WERI-Rb-1 (cell line): ENCODE measurements at places on chromosomes 16 and 17.

DNA sequence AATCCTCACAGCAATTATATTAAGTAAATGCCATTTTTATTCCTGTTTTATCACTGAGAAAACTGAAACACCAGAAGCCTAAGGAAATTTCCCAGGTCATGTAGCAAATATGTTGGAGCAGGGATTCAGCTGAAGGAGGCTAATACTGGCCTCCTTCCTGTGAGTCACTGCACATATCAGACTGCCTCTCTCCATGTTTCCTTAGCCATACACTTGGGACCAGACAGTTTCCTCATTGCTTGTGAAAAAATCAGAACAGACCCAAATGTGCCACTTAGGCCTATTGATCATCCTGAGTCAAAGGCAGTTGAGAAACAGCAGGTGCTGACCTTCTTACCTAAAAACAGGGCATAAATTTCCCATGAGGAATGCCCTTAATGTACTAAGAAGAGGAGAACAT lies 18.9 kb upstream of the ELAC2 start:
- no peak for DNase-seq

GRCh38 chr16:70738083-70738977 lies 52.5 kb upstream of the MTSS2 start:
- peak; percentile 81 for DNase-seq

DNA sequence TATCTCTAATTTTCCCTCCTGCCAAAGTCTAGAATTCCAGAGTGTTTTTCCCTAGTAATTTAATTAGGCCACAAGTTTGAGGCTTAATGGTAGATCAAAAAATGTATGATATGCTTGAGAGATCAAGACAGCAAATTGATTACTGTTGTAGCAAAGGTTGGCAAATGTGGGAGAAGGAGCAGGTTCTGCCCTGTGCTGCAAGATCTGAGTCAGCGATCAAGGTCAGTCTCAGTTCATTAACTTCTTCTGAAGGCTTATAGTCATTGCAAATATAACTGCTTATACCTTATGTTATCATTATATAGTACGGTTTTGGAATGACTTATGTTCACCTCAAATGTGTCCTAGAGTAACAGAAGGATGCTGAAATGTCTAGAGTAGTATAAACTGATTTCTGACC lies 231.1 kb upstream of the TBX2 start:
- DNase-seq = no peak

- no peak for DNase-seq
Observed at GRCh38 chr16:70483426-70483825, 29.0 kb downstream of the FCSK start.

DNA sequence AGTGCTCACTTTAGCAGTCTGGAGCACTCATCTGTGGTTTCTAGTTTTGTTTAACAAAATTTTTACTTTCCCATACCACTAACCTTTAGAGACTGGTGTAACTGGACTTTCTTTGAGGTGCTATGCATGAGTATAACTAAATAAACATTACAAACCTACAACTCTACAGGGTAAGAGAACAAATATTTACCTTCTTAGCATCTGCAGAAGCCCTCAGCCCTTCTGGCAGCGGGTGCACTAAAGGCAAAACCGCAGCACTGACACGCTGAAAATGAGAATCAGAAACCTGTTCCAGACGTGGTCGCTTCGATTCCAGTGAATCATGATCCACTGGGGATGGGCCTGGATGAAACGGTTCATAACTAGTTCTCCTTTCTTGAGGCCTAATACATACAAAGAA lies 43.7 kb downstream of the NCOR1 start:
- no peak for DNase-seq

GRCh38 chr17:7308625-7309433 lies 1.4 kb downstream of the EIF5A start:
- DNase-seq = peak; percentile 82

DNA sequence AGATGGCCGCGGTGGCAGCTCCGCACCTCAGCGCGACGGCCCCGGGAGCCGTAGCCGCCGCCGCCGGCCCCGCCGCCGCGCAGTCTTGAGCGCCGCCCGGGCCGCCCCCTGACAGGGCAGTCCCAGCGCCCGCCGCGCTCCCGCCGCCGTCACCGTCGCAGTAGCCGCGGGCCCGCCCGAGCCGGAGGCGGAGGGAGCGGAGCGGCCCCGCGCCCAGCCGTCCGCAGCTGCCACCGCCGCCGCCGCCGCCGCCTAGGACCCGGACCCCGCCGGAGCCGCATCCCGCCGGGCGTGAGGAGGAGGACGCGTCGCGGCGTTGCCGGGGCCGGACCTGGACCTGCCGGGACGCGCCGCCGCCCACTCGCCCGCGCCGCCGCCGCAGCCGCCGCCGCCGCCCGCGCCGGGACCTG lies 218 bp downstream of the TNRC6C start:
- no peak for DNase-seq

GRCh38 chr17:16037636-16038035 lies 38.0 kb downstream of the TTC19 start:
- no peak for DNase-seq

GRCh38 chr16:57807968-57808528 lies 5.8 kb upstream of the KIFC3 start:
- peak; percentile 30 for DNase-seq

DNA sequence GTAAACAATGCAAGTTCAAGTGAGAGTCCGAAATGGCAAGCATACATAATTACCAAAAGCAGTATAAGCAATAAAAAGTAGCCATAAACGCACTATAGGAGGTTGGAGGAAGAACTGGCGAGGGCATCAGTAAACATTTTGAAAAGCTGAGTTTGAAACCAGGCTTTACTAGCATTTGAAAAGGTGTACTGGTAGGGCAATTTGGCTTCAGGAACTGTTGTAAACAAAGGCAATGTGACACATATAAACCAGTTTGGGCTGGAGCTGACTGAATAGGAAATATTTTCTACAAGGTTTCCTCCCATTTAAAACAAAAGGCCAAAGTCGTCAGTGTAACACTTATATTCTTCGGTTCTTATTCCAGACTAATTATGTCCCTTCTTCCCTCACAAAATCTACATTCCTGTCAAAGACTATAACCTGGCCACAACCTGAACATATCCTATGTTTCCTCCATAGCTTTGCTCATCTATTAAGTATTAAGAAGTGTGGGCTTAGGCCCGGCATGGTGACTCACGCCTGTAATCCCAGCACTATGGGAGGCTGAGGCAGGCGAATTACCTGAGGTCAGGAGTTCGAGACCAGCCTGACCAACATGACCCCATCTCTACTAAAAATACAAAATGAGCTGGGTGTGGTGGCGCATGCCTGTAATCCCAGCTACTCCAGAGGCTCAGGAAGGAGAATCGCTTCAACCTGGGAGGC lies 7.8 kb downstream of the CBX1 start:
- no peak for DNase-seq

DNA sequence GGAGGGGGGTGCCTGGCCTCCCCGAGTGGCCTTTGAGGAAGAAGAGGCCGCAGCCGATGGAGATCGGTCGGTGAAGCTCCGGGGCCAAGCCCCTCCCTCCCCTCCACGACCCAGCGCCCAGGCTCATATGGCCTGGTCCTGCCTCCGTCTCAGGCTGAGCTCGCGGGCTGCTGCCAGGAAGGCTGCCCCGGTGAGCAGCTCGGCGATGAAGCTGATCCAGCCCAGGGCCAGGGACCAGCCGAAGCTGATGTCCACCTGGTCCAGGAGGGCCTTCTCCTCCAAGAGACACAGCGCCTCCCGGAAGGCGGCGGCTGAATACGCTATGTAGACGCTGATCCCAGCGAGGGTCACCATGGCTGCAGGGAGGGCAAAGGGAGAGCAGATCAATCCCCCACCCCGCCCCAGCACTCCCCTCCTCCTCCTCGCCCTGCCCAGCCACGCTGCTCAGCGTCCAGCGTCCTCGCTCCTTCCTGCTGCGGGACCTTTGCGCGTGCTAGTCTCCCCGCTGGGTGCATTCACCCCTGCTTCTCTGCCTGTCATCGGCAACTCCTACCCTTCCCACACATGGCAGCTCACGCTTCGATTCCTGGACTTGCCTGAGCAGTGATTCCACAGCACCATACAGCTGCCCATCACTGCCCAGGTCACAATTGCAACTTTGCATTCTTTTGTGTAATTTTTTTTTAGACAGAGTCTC lies 20.5 kb downstream of the TMEM114 start:
- no peak for DNase-seq

GRCh38 chr16:22300427-22301071 lies 3.3 kb downstream of the POLR3E start:
- peak; percentile 66 for DNase-seq

DNA sequence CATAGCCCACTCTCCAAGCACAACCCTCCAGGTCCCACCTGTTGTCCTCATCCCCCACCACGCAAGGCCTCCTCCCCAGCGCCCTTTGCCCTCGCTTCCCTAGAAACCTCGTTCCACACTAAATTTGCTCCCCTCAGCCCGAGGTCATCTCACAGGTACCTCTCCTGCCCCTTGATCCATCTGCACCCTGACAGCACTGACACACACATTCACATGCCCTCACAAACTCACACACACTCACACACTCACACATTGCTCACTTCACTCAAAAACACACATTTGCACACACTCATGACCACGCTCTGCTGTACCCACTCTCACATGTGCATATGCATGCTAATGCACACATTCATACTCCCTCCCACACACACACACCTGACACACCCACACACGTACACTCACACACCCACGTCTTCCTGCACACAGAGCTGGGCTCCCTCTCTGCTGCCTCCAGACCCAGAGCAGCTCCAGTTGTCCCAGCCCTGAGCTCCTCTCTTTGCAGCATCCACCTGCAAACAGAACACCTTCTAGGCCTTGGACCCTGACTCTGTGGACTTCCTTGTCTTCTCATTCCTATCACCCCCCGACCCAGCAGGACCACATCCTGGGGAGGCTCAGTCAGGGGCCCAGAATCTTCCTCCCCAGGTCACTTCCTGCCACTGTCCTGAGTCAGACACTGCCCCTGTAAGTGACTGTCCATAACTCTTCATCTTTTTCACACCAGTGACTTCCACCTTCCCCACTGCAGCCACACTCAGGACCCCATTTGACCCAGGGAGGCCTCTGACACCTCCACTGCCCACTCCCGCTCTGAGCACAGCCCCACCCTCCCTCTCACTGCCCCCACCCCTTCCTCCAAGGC lies 4.9 kb downstream of the ASGR2 start:
- DNase-seq = no peak

GRCh38 chr17:75012346-75013091 lies at the start of gene MRPL58:
MRPL58 (plus strand) TSS chr17:75012670; CDS start chr17:75012687, 17 bp downstream.
- peak; percentile 93 for DNase-seq

DNA sequence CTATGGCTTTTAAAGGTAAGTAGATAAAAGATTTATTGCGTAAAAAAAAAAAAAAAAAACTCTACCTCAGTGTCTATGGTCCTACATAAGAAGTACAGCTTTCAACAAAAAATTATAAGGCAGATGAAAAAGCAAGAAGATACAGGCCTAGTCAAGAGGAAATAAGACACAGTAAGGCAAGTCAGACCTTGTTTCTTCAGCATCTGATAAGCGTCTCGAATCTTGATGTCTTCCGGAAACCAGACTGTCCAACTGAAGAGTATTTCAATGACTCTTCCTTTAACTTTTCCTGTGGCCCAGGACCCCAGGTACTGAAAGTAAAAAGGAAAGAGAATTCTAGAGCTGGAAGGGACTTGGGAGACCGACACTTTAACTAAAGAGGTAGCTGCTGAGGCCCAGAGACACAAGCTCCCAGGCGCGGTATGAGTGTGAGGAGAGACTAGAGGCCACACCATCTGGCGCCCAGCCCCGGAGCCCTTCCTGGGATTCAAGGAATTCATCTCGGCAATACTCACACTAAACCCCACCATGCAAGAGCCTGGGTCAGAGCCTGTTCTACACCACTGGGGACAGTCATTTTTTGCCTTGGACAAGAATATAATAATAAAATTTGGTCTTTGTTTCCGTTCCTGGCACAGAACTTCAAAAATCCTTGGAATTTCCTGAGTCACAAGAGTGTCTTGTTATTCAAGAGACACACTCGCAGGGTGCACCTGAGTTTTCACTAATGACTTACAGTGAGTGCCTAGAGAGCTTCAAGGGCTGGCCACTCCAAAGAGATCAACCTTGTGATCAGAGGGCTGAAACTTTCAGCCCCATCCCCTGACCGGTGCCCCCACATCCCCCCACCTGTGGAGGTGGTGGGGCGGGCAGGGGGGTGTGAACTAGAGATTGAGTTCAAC lies 18.6 kb downstream of the GGA2 start:
- no peak for DNase-seq

- peak; percentile 72 for DNase-seq
Observed at GRCh38 chr17:28282596-28282995, 36.4 kb upstream of the TMEM97 start.

- no peak for DNase-seq
Observed at GRCh38 chr16:47916266-47916665, 239.5 kb downstream of the ABCC12 start.

GRCh38 chr16:17520111-17520510 lies 49.4 kb upstream of the XYLT1 start:
- no peak for DNase-seq
